ENCODE measurements at places on chromosomes 6 and 20.

GRCh38 chr6:47132724-47133123, 90.6 kb upstream of the ADGRF1 start:
- no peak for DNase-seq

- DNase-seq = no peak
Measured at GRCh38 chr20:64177787-64178186, 13.5 kb downstream of the MYT1 start.

DNA sequence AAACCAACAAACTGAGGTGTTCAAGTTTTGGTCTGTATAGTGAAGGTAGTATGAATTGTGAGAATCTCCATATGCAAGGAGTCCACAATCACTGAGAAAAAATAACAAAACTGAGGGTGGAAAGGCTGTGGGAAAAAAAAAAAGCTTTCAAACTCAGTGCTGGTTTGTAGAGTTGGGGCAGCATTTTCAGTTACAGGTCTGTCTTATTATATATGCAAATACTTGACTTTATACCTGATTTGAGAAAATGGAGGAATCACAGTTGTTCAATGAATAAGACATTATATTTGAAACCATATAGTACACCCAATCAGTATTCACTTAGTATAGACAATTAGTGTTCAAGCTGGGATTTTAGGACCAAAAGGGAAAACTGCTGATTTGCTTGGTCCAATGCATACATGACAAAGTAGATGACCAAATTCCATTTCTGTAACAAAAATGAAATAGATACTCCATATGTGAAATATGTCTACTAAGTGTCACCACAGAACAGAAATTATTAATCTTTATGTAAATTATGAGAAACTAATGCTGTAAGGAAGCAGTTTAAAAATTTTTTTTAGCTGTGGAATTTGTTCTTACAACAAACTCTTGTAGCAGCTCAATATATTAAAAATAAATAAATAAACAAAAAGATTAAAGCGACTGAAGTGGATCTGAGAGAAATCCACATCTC, 187.7 kb downstream of the ASCC3 start:
- DNase-seq = no peak

GRCh38 chr6:110708295-110708950, 106.8 kb downstream of the CDK19 start:
- DNase-seq = no peak

Data from BJ (cell line).